ENCODE measurements at places on chromosomes 1 and 21.
A peak's percentile ranks its signal among the peaks of the same experiment; 100 is the strongest.

- H3K4me1 ChIP-seq, result peaks cover 29% of the 10 kb centered on the region
- no peak for DNase-seq
- H3K4me3 ChIP-seq, result peak overlapping the region; percentile 84
- H3K27ac ChIP-seq, result peak overlapping the region; percentile 65
- no peaks in the 10 kb centered on the region for H3K36me3 ChIP-seq
Observed at GRCh38 chr1:23867542-23867894, 572 bp downstream of the FUCA1 start.

- H3K36me3 ChIP-seq, result peaks cover 4% of the 10 kb centered on the region
- no peak overlapping the region for H3K4me3 ChIP-seq
- H3K4me1 ChIP-seq, result no peaks in the 10 kb centered on the region
- no peaks in the 10 kb centered on the region for H3K27me3 ChIP-seq
- no peak for DNase-seq
- H3K27ac ChIP-seq, result no peak overlapping the region
Observed at GRCh38 chr1:189192741-189193520, 1284.7 kb downstream of the BRINP3 start.

- peaks cover 25% of the 10 kb centered on the region for H3K27me3 ChIP-seq
- H3K36me3 ChIP-seq, result peaks cover 7% of the 10 kb centered on the region
- DNase-seq, result no peak
Observed at GRCh38 chr1:60848583-60849188, 233.7 kb upstream of the NFIA start.

DNA sequence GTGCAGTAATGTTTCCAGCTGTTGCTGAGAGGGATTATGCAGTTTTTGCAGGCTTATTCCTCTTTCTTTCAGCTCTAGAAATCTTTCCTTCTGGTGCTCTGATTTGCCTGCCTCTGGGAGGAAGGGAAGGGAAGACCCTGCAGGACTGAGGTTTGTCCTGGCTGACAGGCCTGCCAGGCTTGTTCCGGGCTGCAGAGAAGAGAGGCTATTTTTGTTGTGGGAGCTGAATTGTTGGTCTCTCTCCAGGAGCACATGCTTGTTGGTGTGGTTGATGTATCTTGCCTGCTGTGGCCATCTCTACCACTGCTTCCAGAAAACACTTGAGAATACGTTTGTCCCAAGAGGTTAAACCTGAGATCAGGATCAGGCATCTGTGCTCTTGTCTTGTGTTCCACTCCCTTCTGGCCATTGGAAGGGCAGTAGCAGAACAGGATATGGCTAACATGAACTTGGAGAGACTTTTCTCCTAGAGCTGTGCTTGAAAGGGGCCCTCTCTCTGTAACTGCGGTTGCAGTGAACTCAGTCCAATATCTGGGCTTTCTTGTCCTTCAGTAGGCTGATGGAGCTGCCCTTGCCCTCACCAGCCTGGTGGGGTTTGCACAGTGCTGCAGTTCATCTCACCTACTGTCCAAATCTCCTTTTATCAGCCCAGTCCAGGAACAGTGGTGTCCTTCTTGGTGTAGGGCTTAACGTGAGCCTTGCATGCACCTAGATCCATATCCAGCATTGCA, 21.5 kb upstream of the SLC25A34 start:
- H3K27me3 ChIP-seq, result no peaks in the 10 kb centered on the region
- H3K27ac ChIP-seq, result no peak overlapping the region
- H3K36me3 ChIP-seq, result no peaks in the 10 kb centered on the region
- H3K4me1 ChIP-seq, result peaks cover 17% of the 10 kb centered on the region

DNA sequence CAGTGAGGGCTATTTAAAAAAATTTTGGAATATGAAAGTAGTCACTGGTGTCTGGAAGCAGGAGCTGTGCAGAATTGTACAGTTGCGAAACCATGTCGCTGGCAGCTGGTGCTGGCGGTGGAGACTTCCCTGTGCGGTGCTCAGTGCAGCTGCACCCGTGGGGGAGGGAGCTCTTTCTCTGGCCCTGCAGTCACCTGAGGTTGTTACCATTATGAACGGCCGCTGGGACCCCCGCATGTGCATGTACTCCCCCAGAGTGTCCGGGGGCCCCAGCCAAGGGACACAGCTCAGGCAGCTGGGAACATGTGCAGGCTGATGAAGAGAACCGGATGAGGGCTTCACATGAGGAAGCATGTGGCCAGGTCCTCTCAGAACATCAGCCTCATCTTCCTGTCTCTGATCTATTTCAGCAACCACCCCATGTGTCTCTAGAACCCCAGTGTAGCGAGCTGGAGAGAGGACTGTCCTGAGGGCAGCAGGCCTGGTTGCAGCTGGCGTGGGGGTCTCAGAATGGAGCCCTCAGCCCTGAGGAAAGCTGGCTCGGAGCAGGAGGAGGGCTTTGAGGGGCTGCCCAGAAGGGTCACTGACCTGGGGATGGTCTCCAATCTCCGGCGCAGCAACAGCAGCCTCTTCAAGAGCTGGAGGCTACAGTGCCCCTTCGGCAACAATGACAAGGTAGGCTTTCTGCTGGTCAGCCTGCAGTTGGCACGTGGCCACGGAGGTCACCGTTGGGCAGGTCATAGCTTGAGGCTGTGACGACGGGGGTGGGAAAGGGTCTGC, at the start of gene TRPM2:
TSS of gene TRPM2 (plus strand) at position 431 of the 780 bp plus-strand sequence. CDS start at position 511, 80 bp downstream.
- H3K36me3 ChIP-seq, result peaks cover 4% of the 10 kb centered on the region
- peak within 1 kb of the TSS; percentile 87 for H3K27ac ChIP-seq
- H3K27me3 ChIP-seq, result peaks cover 2% of the 10 kb centered on the region
- H3K4me3 ChIP-seq, result peak within 1 kb of the TSS; percentile 87
- no peak for DNase-seq
- peaks cover 38% of the 10 kb centered on the region for H3K4me1 ChIP-seq

GRCh38 chr21:30372139-30372770, at the start of gene KRTAP13-2:
Gene KRTAP13-2 (minus strand): TSS chr21:30372271. CDS start chr21:30372213, 58 bp downstream.
- no peak within 1 kb of the TSS for H3K4me3 ChIP-seq
- DNase-seq, result no peak
- no peaks in the 10 kb centered on the region for H3K4me1 ChIP-seq
- H3K36me3 ChIP-seq, result no peaks in the 10 kb centered on the region
- H3K27me3 ChIP-seq, result no peaks in the 10 kb centered on the region

Data from natural killer cell treated with Interleukin-12 subunit alpha and Interleukin-12 subunit beta and Interleukin-15 and Interleukin-18, amount 100 ng/mL, for 72 hours (primary cell).